ENCODE measurements at places on chromosomes 4 and X.

DNA sequence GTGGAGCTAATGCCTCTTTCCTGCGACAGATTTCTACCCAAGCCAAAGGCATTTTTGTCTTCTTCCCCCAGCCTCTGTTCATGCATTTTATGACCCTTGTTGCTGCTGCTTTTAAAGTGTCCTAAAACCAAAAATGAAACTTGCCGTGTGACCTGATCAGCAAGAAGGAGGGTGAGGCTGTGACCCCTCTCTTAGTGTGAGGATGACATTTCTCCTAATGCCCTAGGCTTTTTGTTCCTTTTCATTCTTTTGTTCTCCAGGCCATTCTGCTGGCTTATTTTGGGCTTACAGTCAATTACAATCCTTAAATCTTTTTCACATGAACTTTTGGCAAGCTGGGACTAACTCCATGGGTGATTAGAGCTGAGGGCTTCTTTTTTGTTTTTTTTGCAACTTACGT, 34.4 kb downstream of the PTTG2 start:
- DNase-seq = no peak

DNA sequence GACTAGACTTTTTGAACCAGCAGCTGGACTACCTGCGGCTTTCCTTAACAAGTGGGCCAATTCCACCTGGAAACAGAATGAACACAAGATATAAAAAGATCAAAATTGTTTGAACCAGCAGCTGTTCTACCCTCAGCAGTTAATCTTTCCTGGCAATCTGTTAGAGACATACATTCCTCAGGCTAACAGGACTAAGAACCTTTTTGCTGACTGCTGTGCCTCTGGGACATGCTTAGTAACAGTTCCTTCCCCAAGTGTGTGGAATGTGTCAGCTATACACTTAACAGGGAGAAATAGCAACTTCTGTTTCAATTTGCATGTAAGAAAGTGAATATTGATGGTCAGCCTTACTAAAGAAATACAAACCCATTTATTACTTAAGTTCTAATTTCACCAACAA, 554.4 kb downstream of the ARAP2 start:
- no peak for DNase-seq

DNA sequence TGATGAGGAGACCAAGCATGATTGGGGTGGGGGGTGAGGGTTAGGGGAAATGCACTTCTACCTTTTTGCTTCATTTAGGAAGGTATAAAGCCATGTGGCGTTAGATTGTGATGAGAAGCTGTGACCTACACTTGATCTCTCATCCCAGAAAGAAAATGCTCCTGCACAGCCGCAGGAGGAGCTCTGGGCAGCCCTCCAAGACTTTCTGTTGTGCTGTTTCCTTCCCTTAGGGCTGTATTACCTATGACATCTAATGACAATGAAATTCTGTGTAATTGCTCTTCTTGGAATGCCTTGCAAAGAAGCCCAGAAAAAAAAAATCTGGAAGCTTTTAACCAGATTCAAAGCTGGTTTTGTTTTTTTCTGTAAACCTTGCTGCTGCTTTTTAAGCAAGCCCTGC, 13.4 kb downstream of the PRPS2 start:
- DNase-seq = no peak

- DNase-seq = no peak
Observed at GRCh38 chrX:109840585-109840984, 107.5 kb upstream of the ACSL4 start.

DNA sequence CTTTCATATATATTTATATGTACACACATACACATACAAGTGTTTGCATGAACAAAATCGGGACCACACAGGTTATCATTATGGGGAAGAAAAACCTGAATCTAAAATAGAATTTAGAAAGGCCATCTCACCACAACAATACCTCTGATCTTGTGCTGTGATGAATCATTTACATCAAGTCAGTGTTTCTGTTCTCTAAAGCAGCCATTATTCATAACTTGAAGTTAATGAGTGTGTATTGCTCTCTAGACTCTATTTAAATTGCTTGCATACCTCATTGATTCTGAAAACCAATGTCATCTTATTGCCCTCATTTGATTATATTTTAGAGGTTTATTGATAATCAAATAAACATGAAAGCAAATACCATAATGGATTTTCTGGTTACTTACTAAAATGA, 71.6 kb downstream of the FAM114A1 start:
- no peak for DNase-seq

DNA sequence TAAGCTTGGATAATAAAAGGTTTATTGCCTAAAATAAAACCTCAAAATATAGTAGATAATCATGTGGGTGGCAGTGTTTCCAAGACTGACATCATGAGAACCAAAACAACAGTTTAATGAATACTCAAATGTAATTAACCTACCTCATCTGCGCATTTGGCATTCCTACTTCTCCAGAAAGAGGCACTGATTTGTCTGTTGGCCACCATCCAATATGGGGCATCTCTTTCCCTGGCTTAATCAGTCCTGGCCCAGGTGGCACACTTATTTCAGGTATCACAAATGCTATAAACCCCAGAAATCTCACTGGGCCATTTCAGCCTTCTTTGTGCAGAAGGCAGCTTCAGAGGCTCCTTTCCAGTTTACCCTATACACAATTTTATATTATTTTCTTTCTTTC, 192.2 kb downstream of the COMMD8 start:
- no peak for DNase-seq

DNA sequence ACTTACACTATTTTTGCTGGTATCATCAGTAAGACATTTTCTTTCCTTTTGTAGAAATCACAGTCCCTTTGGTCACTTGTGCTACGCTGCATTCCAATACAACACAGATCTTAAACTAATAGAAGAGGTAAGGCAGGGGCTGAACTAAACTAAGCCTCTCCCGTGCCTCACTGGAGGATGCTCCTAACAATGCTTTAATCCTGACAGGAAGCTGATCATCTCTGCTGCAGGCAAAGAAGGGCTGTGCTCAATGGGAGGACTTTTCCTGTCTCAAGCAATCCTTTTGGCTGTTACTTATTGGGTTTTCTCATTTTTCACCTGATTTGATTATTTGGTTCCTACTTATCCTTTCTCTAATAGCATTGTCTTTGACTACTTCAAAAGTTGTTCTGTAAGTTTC, 583.1 kb downstream of the INPP4B start:
- no peak for DNase-seq

DNA sequence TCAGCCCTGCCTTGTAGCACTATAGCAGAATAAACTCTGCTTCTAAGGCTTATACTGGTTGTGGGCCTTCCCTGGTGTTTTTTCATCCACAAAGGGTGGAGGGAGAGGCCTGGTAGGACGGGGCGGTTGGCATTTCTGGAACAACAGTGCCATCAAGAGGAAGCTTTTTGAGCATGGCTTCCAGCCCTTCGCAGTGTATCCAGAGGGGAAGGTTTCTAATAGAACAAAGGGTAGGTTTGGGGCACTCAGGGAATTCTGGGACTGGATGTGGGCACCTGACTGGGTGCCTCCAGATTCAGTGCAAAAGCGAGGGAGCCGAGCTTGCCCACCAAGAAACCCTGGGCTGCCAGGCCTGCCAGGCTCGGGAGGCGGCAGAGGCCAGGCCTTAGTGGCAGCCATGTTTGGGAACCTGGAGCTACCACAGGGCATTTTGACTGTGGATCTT, 229.6 kb upstream of the AGTR2 start:
- DNase-seq = peak; percentile 66

DNA sequence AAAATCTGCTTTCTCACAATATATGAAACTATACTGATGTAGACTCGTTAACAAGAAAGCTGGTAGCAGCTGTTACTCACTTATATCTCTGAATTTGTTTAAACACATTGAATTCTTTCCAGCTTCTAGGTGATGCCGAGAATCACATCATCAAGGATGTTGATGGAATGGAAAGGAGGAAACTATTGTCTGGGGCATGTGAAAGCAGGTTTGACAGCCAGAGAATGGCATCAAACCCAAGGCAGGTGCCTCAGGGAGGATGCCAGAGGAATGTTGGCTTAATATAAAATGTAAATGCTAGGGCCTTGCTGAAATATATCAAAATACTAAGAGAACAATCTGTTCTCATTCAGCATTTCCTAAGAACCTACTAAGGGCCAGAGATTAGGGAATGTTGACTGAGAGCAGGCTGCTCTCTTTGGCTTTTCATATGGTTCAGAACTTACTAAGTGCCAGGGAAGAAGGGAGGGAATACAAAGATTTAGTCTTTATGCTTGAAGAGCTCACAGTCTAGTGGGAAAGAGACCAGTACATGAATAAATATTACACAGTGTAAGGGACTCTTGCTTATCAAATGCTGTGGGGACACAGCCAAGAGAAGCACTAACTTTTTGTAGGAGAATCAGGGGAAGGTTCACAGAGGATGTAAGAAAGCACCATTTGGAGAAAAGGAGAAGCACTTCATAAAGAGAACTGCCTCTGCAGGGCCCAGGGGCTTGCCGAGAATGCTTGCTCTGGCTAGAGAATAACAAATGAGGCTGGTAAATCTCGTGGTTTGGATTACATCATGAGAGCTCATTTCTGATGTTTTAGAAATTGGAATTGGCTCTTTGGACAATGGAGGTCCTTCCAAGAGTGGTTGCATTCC, 14.7 kb downstream of the SLIT2 start:
- no peak for DNase-seq

GRCh38 chr4:184459413-184459812, 14.9 kb downstream of the IRF2 start:
- DNase-seq = no peak

DNA sequence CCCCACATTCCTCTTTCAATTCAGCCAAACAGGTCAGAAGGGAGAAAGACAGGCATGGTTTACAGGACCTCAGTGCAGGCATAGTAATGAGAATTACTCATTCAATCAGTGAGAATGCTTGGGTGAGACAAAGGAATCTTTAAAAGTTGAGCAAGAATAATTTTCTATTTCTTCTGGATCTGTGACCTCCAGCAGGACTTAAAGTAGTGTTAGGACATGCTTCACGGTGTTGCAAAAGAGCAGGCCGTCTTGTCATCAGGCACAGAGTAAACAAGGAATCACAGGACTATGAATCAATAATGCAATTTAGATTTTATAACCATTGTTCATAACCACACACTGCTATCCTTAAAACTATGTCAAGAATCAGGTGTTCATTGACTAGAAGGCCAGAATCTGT, 130.6 kb upstream of the GLRA2 start:
- DNase-seq = no peak

DNA sequence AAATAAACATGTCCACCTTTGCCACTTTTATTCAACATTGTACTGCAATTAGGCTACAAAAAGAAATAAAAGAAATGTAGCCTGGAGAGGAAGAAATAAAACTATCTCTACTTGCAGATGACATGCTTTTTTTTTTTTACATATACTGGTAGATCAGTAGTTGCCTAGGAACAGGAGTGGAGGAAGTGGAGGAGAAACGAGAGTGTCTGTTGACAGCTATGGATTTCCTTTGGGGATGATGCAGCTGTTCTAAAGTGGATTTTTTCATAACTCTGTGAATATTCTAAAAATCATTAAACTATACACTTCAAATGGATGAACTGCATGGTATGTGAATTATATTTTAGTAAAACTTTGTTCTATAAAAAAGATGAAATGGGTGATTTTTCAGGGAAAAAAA, 116.4 kb downstream of the ANAPC4 start:
- no peak for DNase-seq

DNA sequence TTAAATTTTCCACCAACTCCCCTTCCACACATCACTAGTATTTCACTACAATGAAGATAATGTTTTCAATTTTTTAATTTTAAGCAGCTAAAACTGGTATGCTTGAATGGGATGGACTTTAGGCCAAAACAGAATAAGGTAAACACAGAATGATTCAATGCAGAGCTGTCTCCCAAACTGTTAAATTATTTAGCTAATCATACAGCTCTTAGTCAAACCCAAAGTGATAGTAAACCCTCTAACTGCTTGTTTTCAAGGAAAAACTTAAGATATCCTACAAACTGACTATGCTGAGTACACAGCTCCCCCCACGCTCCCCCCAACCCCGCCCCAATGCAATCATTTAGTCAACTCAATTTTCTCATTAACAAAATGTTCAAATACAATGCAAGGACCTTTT, 30.2 kb downstream of the CNOT6L start:
- no peak for DNase-seq

- DNase-seq = no peak
Observed at GRCh38 chr4:22463179-22463578, 52.7 kb downstream of the ADGRA3 start.

GRCh38 chrX:103831803-103832544, at the start of gene RAB9B:
RAB9B (minus strand) TSS chrX:103832257; CDS start chrX:103825784, 6,473 bp downstream.
- peak; percentile 21 for DNase-seq

Data from DMS153 (cell line).